ENCODE measurements at places on chromosomes 12 and 14.

- DNase-seq: no peak
Observed at GRCh38 chr14:99679543-99679942, 4.6 kb upstream of the CYP46A1 start.

- DNase-seq: no peak
Observed at GRCh38 chr12:10636611-10637010, 23.2 kb upstream of the MAGOHB start.

DNA sequence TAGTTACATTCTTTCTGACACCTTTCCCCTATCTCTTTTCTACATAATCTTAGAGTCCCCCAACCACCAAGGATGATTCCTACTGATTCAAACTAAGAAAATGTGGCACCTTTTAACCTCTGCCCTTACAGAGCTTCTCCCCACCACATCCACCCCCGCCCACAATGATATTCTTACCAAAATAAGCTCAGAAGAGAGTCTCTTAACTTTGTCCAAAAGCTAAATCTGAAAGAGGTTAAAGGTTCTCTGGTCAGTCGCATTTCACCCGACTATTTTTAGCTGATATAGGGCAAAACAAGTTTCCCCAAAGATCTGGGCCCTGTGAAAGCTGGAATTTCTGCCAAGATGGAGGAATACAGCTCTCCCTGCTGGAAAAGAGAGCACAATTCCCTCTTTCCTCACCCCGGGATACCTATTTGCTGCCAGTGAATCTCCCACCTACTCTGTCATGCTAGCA lies 128.6 kb downstream of the ZFP36L1 start:
- no peak for DNase-seq

- no peak for DNase-seq
Observed at GRCh38 chr12:23536293-23536692, 413.2 kb downstream of the SOX5 start.

GRCh38 chr14:55309761-55310365 lies 38.6 kb downstream of the FBXO34 start:
- DNase-seq: no peak

- DNase-seq: no peak
Observed at GRCh38 chr12:14185427-14186192, 179.9 kb upstream of the ATF7IP start.

- no peak for DNase-seq
Observed at GRCh38 chr12:75294797-75295196, 35.3 kb downstream of the CAPS2 start.

DNA sequence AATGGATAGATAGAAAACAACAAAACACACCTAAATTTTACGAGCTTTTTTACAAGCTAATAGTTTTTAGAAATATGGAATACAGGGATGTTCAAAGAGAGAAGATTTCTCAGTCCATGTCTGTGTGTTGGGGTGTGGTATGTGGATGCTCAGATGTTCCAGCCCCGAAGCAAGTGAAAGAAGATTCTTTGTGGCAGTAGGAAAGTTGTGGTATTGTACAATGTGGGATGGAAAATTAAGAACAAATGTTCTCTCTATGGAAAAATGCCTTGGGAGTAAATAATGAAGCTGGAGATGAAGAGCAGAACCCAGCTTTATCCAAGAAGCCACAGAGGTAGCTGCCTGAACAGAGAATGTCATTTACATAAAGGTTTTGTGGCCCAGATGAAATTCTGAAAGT lies 150.3 kb upstream of the PRKD1 start:
- DNase-seq: no peak
